ENCODE measurements at places on chromosomes 12 and 14.

- no peak for DNase-seq
Observed at GRCh38 chr14:21999402-21999801, 325.8 kb upstream of the OR4E1 start.

DNA sequence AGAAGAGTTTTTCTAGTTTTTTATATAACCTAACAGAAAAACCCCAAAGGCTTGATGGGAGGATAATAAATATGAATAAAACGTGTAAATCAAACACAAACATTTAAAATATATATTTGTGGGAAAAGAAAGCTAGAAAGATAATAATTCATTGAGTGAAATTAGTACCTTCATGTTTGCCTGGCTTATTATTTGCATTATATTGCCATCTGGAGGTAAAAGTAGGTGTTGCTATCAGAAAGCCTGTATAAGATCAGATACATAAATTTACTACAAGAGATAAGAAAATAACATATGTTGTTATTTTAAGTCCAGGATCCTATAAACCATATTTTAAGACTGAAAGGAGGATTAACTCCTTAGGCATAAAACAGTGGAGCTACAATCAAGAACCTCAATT lies 77.7 kb downstream of the NTS start:
- DNase-seq = no peak

DNA sequence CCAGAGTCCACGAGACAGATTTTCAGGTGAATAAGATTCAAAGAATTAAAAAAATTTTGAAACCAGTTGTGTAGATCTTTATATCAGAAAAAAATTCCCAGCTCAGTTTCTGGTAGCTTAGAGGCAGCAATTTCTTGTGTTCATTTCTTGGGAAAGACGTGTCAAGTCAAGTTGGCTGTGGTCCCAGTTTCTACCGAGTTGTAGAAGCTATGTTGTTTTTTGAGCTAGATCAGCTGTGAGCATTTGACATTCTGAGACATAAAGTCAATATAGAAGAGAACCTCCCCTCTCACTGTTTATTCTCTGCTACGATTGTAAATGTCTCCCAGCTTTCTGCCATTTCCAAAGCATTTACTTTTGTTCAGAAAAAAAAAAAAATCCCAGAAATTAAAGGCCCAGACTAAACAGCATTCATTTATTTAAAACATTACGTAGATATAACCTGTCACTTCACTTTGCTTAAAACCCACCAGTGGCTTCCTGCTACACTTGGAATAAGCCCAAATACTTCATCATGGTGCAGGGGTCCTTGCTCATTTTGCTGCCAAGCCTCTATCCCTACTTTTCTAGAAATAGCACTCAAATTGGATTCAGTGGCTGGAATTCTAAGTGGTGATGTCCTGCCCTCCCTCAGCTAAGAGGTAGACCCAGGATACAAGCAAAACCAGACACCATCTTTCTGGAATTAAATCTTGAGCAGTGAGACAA lies 20.6 kb upstream of the PYGL start:
- DNase-seq = no peak

DNA sequence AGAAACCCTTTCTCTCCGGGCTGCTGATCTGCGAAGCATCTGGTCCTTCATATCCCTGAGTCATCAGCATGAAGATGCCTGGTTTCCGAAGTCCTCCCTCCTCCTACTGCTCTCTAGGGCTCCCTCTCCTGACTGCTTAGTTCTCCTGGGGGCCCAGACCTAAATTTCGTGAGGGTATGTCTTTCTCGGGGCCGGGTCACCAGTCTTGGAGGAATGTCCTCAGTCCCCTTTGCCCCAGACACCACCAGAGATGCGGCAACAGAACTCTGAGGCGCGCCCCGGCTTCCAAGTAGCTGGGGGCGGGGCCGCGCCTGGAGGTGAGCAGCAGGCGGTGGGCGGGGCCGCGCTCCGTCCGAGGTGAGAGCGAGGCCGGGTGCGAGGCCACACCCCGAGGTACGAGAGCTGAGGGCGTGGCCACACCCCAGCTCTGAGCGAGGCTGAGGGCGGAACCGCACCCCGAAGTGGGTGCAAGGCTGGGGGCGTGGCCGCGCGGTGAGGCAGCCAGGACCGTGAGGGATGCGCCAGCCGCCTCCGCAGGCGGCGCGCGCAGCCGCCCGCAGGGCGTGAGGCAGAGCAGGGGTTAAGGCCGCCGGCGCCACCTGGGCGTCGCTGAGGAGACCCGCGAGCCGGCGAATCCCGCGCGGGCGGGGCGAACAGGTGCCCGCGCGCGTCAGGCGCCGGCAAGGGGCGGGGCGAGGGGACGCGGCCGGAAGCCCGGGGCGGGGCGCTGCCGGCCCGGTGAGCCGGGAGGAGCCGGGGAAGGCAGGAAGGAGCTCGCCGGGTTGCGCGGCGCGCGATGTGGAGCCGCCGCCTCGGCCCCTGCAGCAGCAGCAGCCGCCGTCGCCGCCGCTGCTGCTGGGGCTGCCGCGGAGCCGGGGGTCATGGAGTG lies at the start of gene BICDL1:
Gene BICDL1 (plus strand): TSS at position 765 of the 889 bp plus-strand sequence. CDS start 633 bp downstream, outside the sequence.
- DNase-seq = peak; percentile 98

DNA sequence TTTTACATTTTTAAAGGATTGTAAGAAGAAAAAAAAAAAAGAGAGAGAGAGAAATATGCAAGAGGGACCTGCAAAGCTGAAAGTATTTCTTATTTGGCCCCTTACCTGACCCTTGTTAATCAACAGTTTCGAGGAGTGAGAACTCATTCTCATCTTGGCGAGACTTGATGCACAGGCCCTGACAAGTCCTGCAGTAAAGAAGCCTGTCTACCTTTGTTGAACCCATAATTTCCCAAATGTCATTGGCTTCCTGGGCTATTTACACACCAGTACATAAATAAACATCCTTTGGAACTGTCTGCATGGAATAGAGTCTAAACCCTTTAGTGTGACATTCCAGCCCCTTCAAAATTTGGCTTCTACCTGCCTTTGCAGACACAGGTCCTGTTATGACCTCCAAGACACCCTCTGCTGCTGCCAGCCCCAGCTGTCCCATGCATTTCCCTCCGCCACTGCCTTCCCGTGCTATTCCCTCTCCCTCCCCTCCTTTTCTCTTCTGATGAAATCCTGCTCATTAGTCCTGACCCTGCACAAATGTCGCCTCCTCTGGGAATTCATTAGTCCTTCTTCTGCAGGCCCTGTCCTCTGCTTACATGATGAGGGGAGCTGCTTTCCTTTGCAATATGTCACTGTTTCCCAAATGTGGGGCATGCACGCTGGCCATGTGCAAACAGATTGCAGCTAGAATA lies 35.1 kb downstream of the MYL2 start:
- DNase-seq = no peak

GRCh38 chr12:46269429-46270241 lies 792 bp upstream of the SLC38A1 start:
- peak; percentile 52 for DNase-seq

DNA sequence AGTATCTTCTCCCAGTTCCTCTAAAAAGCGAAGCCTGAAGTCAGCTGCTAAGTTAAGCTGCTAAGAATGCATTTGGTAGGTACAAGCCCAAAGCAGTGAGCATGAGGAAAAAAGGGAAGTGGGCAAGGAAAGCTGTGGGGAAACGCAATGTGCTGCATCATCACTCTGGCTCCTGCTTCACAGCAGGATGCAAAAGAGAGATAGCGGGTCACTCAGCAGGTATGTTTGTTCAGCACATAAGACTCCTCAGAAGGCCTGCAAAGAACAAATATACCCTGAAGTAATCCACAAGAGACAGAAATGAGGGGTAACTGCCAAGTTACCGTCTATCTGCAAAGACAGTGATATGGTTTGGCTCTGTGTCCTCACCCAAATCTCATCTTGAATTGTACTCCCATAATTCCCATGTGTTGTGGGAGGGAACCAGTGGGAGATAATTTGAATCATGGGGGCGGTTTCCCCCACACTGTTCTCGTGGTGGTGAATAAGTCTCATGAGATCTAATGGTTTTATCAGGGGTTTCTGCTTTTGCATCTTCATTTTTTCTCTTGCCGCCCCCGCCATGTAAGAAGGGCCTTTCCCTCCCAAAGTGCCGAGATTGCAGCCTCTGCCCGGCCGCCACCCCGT lies 127.4 kb upstream of the EGLN3 start:
- DNase-seq = no peak

DNA sequence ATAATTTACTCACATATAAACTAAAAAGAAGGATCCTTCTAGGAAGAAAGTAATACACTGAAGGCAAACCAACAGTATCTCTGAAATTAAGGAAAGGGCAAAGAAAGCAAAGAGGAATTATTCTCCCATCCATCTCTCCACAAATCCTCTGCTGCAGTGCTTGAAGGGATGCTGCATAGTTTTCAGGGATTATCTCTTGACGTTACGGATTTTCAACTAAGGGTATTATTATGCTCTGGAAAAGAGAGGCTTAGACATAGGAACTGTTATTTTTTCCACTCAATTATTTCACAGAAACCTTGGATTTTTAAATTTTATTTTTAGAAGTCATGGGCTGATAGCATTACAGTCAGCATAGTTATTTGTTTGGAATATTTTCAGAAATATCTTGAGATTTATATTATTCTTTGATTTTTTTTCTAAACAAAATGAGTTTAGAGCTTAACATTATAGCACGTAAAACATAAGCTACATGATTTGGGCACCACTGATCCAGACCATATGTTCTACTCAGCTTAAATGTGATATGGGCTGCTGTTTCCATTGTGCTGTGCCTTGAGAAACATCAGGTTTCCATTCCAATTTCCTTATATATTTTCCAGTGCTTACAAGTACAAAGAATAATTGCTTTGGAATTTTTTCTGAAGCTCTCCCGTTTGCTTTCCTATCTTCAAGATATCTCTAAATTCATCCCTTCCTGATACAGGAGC lies 57.9 kb upstream of the DCN start:
- DNase-seq = no peak

- DNase-seq = no peak
Observed at GRCh38 chr14:93764211-93764659, 24.1 kb downstream of the PRIMA1 start.

- DNase-seq = no peak
Observed at GRCh38 chr12:108016022-108016564, 113.0 kb upstream of the WSCD2 start.

DNA sequence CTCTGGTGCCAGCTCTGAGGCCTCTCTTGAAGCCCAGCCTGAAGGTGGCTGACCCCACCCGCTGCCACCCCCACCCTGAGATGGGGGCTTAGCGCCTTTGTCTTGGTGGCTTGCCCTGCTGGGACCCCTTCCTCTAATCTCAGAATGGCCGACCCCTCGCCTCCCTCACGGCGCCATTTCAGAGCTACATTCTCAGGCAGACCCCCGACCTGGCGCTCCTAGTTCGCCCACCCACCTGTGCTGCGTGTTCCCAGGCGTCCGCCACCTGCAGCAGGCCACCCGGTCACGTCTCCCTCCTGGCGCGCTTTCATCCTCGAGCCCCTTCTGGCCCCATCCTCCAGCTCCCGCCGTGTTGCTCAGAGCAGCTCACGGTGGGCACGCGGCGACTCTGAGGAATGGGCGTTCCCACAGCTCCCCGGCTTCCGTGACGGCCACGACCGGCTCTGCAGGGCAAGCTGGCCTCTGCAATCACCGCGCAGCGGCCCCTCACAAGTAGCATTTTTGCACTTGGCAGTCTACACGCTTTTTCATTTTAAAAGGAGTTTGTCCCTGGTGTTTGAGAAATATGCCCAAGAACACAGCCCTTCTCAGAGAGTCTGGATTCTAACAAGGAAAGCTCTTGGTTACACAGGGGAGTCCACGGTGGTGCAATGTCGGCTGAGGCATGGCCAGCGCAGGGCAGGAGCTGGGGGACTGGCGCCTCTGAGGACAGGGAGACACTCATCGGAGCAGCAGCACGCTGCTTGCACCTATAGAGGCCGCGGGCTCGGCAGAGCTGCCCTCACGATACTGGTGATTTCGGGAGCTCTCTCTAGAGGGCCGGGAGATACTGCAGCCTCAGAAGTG lies 105.7 kb upstream of the C14orf180 start:
- no peak for DNase-seq

GRCh38 chr12:13183620-13184019 lies 12.9 kb upstream of the EMP1 start:
- DNase-seq = no peak

DNA sequence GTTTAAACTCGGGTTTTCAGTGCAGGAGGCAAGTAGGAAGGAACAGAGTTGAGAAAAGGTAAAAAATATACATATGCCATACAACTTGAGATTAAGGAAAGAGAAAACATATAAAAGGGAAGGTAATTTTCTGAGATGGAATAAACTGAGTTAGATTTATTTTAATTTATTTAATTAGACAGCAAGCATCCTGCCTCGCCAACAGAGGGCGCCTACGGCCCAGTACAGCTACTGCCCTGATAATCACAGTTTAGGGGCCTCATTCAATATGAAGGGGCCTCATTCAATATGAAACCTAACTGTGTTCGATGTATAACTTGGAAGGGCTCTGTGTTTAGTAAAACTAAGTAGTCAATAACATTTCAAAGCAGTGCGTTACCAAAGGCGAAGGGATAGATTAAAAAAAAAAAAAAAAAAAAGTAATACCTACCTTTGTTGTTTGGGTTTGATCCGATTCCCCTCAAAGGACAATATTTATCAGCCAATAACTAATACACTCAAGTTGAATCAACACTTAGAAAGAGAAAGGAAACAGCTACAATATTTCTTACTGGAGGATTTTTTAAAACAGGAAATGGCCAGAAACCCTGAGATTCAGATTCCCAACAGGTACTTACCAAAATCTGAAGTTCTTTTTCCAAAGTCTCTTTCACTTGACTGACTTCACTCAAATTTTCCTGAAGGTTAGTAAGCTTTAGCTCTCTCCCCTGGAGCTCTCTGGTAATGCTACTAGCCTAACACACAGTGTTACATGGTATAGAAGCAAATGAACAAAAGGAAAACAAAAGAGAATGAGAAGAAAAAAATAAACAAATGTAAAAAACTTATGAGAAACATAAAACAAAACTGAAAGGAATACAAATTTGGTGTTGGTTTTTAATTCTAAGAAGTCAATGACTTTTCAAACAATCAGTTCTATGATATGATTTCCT lies 70.0 kb upstream of the VPS33A start:
- no peak for DNase-seq

DNA sequence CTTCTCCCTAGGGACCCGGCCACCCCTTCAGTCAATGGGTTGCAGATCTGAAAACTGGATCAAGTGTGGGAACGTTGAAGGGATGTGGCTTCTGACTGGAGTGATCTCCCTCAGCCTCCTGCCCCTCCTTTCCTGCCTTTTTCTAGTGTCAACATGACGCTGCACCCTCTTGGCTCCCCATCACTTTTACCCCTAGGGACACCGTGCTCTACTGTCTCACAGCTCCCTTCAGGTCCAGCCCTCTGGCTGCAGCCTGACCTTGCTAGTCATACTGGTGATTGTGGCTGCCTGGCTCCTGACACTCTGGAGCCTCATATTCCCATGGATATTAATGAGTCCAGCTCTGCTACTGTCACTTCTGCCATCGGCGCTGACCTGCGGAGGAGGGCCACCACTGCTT lies 51.5 kb upstream of the RASSF3 start:
- no peak for DNase-seq

DNA sequence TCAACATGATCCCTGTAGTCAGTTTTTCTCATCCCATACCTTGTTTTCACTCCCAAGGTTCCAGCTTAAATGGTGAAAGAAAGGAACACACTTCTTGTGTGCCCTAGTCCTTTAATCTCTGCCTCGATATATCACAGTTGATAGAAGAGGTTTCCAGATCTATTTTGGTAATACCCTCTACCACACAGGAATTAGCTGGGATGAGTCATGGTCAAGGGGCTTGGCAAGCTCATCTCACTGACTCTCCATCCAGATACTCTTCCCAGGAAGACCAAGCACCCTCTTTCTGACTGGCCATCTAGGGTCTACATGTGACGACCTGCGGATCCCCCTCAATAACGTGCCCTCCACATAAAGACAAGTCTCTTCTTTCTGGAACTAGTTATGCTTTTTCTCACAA lies 277.9 kb downstream of the ITPR2 start:
- DNase-seq = no peak

GRCh38 chr12:92445253-92446082 lies 257.3 kb upstream of the PLEKHG7 start:
- no peak for DNase-seq
